ENCODE measurements at places on chromosomes 13 and 19.

- DNase-seq = no peak
Measured at GRCh38 chr13:111530137-111530870, 209.9 kb downstream of the TEX29 start.

GRCh38 chr19:42419309-42419708, 7.9 kb downstream of the LIPE start:
- DNase-seq = no peak

DNA sequence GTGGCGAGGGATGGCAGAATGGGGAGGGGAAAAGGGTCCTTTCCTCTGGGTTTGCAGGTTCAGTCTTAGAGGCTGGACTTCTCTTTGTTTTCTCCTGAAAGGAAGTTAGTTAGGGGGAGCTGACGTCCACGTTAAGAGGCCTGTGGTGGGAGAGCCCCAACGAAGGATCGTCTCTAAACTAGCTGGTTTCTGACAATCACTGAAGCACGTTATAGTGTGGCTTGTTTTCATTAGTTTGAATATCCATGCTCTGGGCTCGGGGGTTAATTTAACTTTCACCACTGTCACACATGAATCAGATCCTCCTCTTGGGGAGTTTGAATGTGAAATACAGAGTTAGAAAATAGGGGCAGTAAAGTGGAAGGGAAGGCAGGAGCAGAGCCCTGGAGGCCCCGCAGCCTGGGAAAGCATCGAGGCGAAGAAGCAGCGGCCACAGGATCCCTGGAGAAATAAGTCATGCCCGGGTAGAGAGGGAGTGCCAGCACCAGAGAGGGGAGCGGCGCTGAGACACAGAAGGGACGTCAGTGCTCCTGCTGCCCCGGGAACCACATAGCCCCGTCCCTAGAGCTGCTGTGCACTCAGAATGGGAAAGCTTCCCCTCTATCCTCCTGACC, 31.1 kb upstream of the AMER2 start:
- DNase-seq = no peak

DNA sequence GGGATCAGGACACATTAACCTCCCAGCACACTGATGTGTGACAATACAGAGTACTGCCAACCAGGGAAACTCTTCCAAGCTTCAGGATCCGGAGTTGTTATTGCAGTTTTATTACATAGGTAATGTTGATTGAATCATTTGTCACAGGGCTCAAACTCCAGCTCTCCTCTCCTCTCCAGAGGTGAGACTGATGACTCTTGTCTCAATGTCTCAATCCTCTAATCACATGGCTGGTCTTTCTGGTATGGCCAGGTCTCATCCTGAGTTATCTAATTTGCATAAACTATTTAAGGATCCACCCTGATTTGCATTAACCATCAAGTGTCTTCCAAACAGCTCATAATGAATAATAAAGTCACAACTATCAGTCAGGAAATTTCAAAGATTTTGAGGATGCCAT, 522.6 kb upstream of the PCDH9 start:
- no peak for DNase-seq

DNA sequence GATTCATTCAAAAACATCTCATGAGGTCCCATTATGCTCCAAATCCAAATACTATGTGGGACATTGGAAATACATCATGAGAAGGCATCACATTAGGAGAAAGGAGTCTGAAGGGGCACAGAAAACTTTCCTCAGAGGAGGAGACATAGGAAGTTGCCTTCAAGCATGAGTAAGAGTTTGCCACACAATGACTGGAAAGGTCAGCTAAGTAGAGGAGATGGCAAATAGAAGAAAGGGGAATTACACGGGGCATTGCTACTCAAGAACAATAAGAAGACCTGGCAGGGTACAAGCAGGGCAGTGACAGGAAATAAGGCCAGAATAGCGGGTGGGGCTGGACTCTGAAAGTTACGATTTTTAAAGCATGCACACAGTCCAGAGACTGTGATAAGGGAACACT, 231.6 kb downstream of the SPRY2 start:
- DNase-seq = no peak

GRCh38 chr13:113337556-113337955, 26.4 kb downstream of the GRTP1 start:
- DNase-seq = no peak

GRCh38 chr13:84686973-84687372, 804.7 kb upstream of the SLITRK1 start:
- no peak for DNase-seq

GRCh38 chr13:49536144-49536873, 40.6 kb downstream of the PHF11 start:
- DNase-seq = no peak

DNA sequence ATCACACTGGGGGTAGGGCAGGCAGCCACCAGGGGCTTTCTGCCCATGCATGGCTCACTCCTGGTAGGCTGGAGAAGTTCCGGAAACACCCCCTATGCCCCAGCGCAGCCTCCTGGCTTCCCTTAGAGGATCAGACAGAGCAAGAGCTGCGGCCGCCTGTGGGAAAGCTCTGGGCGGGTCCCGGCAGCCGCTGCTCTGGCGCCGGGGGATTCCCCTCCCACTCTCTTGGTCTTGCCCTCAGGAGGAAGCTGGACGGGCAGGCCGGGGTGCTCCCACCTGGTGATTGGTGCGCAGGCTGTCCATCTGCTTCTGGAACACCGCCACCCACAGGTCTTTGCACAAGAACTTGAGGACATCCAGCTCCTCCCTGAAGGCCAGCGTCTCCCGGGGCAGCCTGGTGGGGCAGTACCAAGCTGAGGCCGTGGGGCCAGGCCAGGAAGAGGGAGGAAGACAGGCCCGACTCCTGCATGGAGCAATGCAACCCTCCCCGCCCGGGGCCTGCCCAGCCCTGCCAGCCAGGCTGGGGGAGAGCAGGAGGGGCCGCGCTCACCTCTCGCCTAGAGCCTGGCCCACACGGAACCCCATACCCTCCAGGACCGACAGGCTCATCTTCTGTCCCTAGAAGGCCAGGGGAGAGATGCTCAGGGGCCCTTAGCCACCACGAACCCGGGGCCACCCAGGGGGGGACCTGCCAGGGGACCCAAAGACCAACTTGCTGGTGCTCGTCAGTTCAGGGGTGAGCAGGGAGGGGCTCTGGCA, 4.0 kb upstream of the NKPD1 start:
- DNase-seq = no peak

- no peak for DNase-seq
Measured at GRCh38 chr13:104160536-104160935, 1094.3 kb upstream of the SLC10A2 start.

- no peak for DNase-seq
Measured at GRCh38 chr19:3176715-3177501, 1.7 kb upstream of the S1PR4 start.

- no peak for DNase-seq
Measured at GRCh38 chr19:13865571-13866462, 11.1 kb upstream of the NANOS3 start.

- DNase-seq = no peak
Measured at GRCh38 chr19:19145684-19146608, 7.7 kb upstream of the TMEM161A start.

DNA sequence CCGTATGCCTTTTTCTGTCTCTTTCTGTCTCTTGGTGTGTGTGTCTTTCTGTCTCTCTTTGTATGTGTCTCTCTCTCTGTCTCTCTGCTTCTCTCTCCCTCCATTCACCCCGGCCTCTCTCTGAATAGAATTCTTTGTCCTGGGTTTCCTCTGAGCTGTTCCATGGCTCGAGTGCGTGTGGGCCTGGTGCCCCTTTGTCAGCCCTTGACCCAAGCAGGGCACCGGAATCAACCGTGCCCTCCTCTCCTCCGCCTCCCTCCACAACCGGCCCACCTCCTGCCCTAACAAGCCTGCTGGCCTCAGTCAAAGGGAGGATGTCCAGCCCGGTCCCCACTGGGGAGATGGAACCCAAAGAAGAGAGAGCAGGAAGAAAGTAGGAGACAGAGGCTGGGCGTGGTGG, 3.2 kb downstream of the AXL start:
- no peak for DNase-seq

GRCh38 chr19:40627486-40628279, 26.5 kb downstream of the LTBP4 start:
- DNase-seq = no peak

GRCh38 chr13:95360464-95361097, 59.3 kb upstream of the ABCC4 start:
- no peak for DNase-seq

GRCh38 chr13:94228763-94229162, 250.7 kb downstream of the DCT start:
- DNase-seq = no peak

GRCh38 chr13:47835470-47836228, 165.4 kb downstream of the SUCLA2 start:
- DNase-seq = no peak

GRCh38 chr19:16118489-16119033, 6.9 kb downstream of the RAB8A start:
- DNase-seq = no peak

GRCh38 chr19:31351855-31352195, 2.6 kb upstream of the TSHZ3 start:
- no peak for DNase-seq

Measured in vagina (tissue), 2 donors.